Mucosa of gallbladder (tissue), 1 donor: ENCODE measurements at places on chromosomes 3 and 15.

- peak; percentile 67 for DNase-seq
Observed at GRCh38 chr3:99920481-99921376, 103.1 kb downstream of the CMSS1 start.

DNA sequence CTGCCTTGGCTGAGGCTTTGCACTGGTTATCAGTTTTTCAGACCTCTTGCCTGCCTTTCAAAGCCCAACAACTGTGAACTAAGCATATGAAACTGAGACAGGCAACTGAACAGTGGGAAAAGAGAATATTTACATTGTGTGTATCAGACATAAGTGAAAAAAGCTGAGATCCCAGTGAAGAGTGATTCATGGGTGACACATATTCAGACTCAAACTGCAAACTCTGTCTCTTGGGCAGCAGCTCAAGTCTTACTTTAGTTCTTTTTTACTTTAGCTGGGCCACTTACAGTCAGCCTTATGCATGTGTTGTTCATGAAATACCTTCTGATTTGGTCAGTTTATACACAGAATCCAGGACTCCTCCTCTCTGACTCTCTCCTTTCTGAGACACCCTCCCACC is 19.2 kb downstream of the SUCLG2 start:
- no peak for DNase-seq

DNA sequence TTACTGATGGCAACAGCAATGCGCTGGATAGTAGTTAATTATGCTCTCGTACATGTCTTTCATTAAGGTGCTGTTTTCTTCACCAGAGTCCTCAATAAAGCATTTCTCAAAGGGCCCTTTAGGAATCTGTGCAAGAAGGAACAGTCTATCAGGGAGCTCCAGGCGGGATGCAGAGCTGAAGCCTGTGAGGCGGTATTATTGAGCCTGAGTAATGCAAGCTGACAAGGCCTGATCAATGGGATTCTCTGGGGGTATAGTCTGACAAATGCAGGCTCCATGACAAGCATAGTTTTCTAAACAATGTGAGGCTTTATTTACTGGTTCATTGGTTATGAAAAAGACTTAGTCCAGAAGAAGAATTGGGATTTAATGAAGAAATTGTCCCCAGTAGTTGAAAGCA is 530.9 kb upstream of the CBLB start:
- no peak for DNase-seq

DNA sequence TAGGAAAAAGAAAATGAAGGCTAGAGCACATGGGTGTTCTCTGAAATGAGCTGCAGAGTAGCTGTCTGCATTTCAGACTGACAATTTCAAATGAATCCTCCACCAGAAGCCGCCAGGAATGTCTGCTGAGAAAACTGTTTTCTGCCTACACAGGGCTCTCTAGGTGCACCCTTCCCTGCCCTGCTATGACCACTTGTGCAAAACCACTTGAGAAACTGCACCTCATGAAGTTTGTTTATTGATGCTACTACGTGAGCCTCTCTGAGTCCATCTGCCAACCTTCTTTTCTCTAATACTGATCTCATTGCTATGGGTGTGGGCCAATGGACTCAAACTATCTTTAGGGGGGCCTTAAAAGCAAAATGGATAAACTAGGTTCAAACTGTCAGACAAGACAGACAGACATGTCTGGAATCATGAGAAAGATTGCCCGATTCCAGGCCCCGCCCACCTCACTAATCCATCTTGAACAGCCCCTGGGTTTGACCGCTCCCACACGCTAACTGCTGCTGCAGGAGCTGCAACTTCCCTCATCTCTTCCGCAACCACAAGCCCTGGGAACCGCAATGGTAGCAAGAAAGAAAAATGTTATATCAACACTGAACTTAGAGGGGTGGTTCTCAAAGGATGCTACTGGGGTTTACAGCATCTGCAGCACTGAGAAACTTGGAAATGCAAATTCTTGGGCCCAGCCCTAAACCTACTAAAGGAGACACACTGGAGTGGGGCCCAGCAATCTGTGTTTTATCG is 9.0 kb upstream of the CD47 start:
- DNase-seq, result no peak

- DNase-seq, result peak; percentile 18
Observed at GRCh38 chr3:98343647-98344507, 9.8 kb upstream of the OR5K4 start.

DNA sequence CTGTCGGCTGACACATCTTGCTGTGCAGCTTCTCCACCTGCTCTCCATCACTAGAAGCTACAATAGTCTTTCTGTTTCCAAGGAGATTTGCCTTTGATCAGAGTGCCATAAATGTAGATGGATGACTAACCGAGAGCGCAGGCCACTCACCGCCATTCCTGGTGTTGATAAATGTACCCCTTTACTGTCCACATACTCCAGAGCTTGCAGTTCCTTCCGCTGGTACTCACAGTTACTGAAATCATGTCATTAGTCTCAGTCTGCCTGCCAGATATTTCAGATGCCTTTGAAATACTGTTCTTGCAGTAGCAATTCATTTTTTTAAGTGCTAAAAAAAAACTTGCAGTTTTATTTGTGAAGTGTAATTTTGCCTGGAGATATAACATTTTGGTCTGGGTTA is 72.3 kb downstream of the BLM start:
- DNase-seq, result no peak

GRCh38 chr3:110026421-110026820 is 689.1 kb upstream of the DPPA4 start:
- DNase-seq, result no peak

DNA sequence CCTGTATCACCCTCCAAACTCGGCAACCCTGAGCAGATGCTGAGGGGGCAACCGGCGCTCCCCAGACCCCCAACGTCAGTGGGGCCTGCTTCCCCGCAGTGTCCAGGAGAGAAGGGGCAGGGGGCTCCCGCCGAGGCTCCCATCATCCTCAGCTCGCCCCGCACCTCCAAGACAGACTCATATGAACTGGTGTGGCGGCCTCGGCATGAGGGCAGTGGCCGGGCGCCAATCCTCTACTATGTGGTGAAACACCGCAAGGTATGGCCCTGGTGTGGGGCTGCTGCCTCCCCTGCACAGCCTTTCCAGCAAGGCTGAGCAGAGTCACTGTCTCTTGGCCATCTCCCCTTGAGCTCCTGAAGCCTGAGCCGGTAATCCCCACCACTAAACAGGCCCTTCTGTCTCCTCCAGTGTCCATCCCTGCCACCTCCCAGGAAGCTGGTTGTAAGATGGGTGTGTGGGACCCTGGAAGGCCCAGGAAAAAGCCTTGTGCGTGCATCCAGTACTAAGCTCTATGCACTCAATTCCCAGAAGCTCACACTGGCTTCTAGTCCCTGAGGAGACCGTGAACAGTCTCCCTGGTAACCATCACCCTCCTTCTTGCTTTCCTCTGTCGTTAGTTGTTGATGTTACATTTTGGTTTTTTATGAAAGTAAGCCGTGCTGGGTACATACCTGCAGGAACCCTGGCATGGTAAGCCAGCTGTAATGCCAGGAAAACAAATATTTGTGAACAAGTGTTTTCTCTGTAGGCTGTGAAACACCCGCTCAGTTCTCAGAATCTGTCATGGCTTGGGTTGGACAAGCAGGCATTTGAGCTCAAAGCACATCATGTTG is 63.3 kb downstream of the BOC start:
- DNase-seq, result no peak

- DNase-seq, result no peak
Observed at GRCh38 chr15:90028376-90028944, 27.3 kb downstream of the ZNF710 start.

DNA sequence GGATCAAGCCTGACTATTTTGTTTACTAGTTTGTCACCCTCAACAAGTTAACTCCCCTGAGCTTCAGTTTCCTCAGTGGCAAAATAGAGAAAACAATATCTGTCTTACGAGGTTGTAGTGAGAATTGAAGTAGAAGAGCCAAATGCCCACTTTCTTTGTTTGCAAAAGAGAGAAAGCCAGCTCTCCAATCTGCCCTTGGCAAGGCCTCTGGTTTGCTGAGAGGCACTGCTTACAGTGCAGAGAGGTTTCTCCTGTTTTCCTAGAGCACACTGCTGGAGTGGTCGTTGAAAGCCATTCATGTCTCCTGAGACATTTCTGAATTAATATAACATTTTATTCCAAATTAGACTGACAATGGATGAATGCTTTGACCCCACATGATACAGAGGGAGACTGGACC is 260.5 kb upstream of the IGF1R start:
- no peak for DNase-seq

DNA sequence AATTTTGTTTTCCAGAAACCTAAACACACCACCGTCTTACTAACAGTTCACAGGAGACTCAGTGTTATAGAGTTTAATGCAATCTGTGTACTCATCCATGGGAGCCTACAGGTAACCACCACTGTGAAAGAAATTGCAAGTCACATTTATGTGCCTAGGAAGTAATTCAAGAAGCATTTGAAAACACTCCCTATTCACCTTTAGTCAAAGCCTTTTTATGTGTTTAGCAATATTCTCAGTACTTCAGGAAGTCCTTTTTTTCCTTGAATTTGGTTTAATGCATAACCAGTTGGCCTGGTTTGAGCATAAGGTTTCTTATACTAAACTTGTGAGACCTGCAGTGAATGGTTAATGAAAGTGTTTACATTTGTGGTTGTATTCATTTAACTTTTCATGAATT is 346.1 kb downstream of the CHST2 start:
- DNase-seq, result no peak

DNA sequence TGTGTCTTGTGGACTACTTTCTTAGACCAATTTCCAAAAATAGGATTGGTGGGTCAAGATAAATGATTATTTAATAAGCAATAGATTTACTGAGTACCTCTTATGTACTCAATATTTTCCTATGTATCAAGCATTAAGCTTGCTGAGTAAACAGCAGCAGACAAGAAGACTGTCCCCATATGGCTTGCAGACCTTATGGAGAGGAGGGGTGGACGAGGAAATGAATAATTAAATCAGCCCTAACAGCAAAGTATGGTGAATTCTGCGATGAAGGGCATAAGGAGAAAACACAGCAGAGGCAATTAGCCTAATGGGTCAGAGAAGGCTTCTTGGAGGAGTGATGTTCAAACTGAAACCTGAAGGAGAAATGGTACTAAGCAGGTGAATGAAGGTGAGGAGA is 45.1 kb downstream of the ACP3 start:
- no peak for DNase-seq

DNA sequence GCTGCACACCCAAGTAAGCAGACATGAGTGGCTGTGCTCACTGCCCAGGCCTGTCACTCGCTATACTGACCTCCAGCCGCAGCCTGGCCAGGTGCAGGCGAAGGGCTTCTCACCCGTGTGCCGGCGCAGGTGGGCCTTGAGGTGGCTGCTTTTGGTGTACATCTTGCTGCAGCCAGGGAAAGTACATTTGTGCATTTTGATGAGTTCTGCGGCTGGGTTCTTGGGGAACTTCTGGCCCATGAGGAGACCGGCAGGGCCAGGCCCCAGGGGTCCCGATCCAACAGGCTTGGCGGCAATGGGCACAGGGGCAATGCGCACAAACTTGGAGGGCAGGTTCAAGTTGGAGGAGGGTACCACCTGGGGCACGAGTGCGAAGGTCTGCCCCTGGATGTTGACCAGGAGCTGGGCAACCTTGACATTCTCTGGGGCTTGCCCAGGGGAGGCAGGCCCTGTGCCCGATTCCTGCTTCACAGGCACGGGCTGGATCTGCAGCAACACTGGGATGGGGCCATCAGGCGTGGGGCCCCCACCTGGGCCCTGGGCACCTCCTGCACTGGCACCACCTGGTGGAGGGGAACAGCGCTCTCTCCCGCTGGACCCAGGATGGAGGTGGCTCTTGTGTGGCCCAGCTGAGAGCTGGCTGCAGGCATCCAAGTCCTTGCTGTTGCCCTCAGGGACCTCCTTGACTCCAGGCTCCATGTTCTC is 5.3 kb downstream of the KLF15 start:
- no peak for DNase-seq

- DNase-seq, result no peak
Observed at GRCh38 chr3:101758224-101758623, 20.8 kb upstream of the NXPE3 start.

DNA sequence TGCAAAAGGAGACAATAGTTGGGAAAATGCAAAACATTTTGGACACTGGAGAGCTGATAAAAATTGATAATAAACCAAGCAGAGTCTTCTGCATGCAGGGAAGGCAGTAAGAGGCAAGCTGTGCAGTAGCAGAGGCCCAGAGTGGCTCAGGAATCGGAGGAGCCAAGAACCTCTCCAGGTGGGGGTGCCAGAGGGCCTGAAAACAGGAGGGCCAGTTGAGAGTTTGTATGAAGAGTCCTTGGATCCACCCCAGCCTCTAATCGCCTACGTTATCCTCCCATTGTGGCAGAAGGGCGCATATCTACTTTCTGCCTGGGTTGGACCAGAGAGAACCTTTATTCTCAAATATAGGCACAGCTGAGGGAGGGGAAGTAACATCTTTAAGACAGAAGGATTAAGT is 48.9 kb upstream of the RBP1 start:
- no peak for DNase-seq

DNA sequence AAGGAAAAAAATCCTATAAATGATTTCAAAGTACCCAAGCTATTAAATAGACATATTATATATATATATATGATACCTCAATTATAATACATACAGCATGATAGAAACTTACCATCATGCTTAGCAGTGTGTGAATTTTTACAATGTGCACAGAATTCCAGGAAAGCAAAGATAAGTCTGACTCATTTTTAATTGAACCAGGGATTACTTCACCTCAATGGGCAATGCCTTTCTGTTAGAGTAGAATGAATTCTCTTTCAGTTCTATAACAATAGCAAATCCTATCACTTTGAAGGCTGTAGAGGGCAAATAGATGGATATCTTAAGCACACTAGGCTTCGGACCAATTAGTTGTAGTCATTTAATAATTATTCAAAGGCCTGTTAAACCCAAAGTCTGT is 54.8 kb upstream of the P3H2 start:
- no peak for DNase-seq

DNA sequence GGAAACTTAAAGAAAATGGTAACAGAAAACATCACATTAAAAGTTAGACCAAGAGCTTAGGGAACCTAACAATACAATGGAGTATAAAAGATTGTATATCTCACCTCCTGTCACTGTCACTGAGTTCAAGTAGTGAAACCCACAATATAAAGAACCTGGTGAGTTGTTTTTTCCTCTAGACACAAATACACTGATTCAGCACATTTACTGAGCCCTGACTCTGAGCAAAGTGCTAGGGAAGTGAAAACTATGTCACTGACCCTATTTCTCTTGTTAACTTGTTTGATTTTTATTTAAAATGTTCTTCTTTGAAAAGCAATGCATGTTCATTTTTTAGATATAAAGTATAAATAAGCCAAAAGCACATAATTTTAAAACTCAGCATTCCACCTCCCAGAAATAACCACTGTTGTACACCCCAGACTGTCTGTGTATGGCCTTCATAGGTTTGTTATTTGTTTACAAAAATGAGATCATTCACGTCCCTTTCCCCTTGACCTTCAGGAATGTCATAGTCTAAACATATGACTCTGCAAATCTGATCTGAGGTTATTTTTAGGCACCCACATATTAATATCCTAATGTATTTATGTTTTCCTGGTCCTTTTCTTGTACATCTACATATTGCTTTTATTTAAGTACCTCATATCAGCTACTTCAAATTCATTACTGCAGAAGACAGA is 69.2 kb upstream of the CSTA start:
- no peak for DNase-seq
